ENCODE measurements at places on chromosomes 1 and 21. TPM values are rescaled to one million over a fixed set of nuclear protein-coding genes. Genes with fewer than 3 reads are reported as not detected.
A peak's percentile ranks its signal among the peaks of the same experiment; 100 is the strongest.

DNA sequence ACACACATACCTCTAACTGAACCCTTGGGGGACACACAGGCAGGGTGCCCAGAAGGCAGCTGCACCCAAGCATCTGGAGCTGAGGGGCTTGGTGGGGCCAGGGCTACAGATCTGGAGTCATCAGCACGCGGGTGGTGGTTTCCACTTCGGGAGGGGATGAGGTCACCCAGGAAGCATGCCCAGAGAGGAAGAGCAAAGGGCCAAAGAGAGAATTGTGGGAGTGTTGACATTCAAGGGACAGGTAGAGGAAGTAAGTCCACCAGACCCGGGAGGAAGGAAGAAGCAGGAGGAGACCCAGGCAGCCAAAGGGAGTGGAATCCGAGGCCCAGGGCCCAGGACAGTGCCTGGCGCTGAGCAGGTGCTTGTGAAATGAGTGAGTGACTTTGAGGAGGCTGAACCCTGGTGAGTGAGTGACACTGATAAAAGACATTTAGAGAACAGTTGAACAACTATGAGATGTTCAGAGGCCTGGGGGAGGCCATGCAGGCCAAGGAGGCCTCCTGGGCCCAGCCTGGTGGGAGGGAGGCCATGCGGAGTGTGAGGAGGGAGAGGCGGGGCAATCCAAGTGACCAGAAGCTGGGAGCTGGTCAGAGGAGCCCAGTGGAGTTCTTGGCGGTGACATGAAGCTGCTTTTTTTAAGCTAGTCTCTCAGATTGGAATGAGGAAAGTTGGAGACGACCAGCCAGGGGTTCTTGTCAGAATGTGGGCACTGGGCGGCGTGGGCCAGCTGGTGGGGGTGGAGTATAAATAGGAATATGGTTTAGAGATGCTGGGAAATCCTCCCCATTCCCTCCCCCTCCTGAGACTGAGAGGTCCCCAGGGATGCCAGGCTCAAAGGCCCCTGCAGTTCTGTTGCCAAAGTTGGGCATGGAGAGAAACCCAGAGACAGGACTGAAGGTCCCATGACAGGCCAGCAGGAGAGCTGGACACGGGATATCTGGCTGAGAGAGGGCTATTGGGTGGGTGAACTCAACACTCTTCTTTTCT, 7.9 kb downstream of the CDK18 start:
- DNase-seq, result no peak

- DNase-seq, result no peak
These were observed 105.1 kb downstream of the NMNAT2 start for GRCh38 chr1:183313063-183313462.

- no peak for DNase-seq
These were observed 16.3 kb downstream of the VASH2 start for GRCh38 chr1:212966616-212967015.

The PFDN2 gene
- total RNA-seq, result 68.5 TPM

The C8A gene
- not detected for total RNA-seq

GRCh38 chr1:35707601-35708440, 10.9 kb downstream of the C1orf216 start:
- DNase-seq, result peak; percentile 56

The ZNF124 gene
- 32.4 TPM for total RNA-seq

The C1orf53 gene
- not detected for total RNA-seq

DNA sequence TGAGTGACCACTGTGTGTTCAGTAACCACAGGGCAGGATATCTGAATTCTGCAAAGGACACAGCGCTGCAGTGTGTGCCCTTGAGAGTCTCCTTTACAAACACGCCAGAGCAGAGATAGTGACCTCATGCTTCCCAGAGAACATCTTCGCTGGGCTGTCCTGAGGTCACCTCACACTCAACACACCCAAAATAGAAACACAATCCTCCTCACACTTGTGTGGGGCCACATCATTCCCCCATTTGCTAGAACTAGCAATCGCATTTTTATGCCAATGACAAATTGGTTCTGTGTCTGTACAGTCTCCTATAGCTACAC, 140.1 kb upstream of the NRIP1 start:
- no peak for DNase-seq

DNA sequence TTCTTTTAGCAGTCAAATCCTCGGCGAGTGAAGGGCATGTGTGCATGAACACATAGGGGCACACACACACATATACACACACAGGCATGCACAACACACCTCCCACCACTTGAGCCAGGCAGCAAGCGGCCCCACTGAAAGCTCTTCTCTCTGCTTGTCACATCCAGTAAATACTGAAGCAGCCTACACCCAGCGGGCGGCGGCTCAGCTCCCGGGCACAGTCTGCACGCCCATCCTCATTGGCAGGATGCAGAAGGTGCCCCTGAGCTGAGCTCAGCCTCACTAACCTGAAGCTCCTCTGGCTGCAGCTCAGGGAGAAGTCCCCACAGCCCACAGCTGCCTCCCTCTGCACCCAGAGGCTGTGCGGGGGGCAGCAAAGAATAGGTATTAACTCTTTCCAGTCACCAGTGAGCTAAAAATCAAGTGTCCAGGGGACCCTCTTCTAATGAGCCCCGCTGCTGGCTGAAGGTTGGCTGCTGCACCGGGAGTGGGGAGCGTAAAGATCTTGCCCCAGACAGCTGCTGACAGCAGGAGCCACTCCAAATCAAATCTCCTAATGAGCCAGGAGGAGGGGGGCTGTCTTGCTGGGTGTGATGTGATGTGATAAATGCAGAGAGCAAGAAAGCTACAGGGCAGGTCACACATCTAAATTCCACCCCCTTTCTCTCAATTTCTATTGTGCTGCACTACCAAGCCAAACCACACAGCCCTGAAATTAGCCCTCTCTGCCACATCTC, 12.5 kb downstream of the RGS8 start:
- no peak for DNase-seq

The EXTL1 gene
- not detected for total RNA-seq

DNA sequence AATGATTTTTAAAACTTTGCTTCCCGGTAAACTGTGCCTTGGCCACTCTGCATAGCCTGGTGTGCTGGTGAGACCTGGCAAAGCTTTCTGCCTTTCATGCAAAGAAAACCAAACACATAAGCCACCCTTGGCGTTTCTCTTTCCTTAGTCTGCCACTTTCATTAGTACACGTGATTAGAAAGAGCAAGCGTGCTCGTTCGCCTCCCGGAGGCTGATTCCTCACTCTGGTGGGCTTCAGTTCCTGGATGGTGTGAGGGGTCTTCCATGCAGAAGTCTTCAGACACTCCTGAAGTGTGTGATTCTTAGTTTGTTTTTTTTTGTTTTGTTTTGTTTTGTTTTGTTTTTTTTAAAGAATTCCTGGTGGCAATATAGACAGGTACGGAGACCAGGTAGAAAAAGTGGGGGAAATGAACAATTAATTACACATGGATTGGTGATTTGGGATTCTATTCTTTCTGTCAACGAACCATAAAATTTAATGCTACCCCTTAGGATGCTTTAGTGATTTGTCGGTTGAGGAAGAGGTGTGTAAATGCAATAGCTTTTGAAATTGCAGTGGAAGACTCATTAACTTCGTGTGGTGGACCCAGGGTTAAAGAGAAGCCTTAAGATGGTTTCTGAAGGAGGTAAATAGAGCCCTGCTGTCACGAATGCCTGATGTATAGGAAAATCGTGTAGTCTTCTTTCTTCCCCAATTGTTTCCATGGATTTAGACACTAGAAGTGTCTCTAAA, 2.1 kb downstream of the GALNT2 start:
- no peak for DNase-seq

DNA sequence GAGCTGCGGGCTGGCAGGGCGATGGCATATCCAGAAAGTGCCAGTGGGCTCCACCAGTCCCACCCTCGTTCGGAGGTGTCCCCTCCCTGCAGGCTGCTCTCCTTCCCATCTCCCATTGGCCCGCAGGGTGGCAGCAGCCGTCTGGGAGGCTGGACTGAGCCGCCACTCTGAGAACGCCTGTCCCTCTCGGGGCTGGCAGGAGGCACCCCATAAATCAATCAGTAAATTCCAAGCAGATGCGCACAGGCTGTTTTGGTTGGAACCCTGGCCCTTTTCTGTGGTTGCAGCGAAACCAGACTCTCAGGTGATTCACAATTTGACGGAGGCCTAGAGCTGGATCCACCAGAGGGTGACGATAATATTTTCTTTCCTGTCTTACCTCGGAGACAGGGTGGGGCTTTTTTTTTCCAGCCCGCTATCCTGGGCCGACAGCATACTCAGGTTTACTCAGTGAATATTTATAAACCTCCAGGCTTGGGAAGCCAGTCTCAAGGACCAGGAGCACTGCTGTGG, 99.7 kb downstream of the GLIS1 start:
- DNase-seq, result no peak

Data from Peyer's patch (tissue), 4 donors.